ENCODE measurements at places on chromosomes 1 and 21. TPM values are rescaled to one million over a fixed set of nuclear protein-coding genes. Genes with fewer than 3 reads are reported as not detected.

- no peak overlapping the region for H3K4me3 ChIP-seq
- no peaks in the 10 kb centered on the region for H3K4me1 ChIP-seq
- H3K27me3 ChIP-seq, result no peaks in the 10 kb centered on the region
- H3K36me3 ChIP-seq, result no peaks in the 10 kb centered on the region
These were observed 1655.4 kb downstream of the BRINP3 start for GRCh38 chr1:188822248-188822647.

DNA sequence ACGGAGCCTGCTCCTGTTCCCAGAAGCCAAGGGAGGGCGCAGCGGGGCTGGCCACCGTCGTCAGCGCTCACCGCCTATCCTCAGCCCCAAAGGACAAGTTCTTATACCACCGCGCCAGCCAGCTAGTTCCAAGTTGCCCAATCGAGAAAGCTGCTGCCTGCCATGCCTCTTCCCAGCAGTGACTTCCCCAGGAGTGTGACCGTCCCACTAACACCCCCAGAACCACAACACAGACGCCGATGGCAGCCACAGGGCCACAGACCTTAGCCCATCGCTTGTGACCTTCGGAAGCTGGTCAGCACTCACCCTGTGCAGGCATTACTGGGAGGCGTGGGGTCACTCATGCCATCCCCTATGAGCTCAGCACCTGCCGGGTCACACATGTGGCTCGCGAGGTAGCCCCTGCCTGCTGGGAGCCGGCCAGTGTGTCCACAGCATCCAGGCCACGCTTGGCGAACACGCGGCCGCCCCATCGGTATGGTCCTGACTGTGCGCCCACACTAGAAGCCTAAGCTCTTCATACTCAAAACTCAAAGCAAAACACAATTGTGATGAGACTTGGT, 20.1 kb downstream of the NADK start:
- H3K27ac ChIP-seq, result peak overlapping the region; percentile 67
- DNase-seq, result no peak
- H3K4me1 ChIP-seq, result no peaks in the 10 kb centered on the region
- no peaks in the 10 kb centered on the region for H3K27me3 ChIP-seq
- peaks cover 99% of the 10 kb centered on the region for H3K36me3 ChIP-seq

The LRRIQ3 gene
- 0.21 TPM for total RNA-seq

The RAB25 gene
- total RNA-seq, result not detected

- H3K4me1 ChIP-seq, result no peaks in the 10 kb centered on the region
- H3K27ac ChIP-seq, result no peak overlapping the region
- H3K4me3 ChIP-seq, result no peak overlapping the region
- DNase-seq, result no peak
These were observed 3.0 kb downstream of the DMRTB1 start for GRCh38 chr1:53462193-53462592.

GRCh38 chr1:106049595-106049994, 1006.9 kb upstream of the PRMT6 start:
- H3K27me3 ChIP-seq, result no peaks in the 10 kb centered on the region
- H3K4me1 ChIP-seq, result no peaks in the 10 kb centered on the region
- no peak for DNase-seq
- no peak overlapping the region for H3K27ac ChIP-seq
- H3K36me3 ChIP-seq, result no peaks in the 10 kb centered on the region
- no peak overlapping the region for H3K4me3 ChIP-seq

- no peaks in the 10 kb centered on the region for H3K27me3 ChIP-seq
- no peak overlapping the region for H3K4me3 ChIP-seq
- no peaks in the 10 kb centered on the region for H3K36me3 ChIP-seq
- DNase-seq, result no peak
These were observed 21.6 kb upstream of the TRABD2B start for GRCh38 chr1:48018799-48019198.

DNA sequence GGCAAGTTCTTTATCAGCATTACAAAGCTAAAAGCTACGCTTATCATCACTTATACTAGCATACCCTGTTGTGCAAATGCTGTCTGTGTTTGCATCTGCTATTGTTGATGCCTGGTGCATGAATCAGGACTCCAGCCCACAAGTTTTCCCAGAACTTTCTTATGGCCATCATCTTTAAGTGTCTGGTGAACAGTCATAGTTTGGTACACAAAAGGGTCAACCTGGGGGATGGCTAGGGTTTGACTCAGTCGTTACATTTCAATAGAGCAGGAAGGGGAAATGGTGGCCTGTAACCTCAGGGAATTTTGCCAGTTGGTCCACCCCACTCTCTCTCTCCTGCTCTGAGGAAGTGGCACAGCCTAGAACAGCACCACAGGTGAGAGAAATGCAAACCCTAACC, 35.4 kb downstream of the SELL start:
- H3K4me1 ChIP-seq, result peaks cover 1% of the 10 kb centered on the region
- no peak overlapping the region for H3K27ac ChIP-seq
- H3K27me3 ChIP-seq, result no peaks in the 10 kb centered on the region
- no peak overlapping the region for H3K4me3 ChIP-seq
- H3K36me3 ChIP-seq, result no peaks in the 10 kb centered on the region

The PGBD2 gene
- 5.4 TPM for total RNA-seq

DNA sequence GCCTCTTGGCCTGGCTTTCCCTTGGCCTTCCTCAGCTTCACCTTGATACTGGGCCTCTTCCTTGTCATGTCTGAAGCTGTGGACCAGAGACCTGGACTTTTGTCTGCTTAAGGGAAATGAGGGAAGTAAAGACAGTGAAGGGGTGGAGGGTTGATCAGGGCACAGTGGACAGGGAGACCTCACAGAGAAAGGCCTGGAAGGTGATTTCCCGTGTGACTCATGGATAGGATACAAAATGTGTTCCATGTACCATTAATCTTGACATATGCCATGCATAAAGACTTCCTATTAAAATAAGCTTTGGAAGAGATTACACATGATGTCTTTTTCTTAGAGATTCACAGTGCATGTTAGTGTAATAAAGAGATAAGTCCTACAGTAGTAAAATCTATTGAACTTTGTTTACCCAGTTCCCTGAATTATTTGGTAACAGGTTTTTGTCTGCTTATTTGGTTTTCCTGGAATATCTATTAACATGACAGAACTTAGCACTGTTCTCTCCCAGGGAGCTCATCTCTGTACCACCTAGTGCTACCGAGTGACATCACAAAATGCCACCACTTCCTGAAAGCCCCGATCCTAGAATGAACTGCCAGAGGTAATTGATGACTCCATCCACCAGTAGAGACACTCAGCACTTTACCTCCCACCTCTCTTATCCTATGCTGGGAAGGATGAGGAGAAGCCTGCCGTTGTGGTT, 22.2 kb downstream of the UBE2T start:
- no peaks in the 10 kb centered on the region for H3K36me3 ChIP-seq
- no peak overlapping the region for H3K4me3 ChIP-seq
- no peaks in the 10 kb centered on the region for H3K4me1 ChIP-seq

- peaks cover 76% of the 10 kb centered on the region for H3K36me3 ChIP-seq
- H3K4me1 ChIP-seq, result no peaks in the 10 kb centered on the region
- H3K4me3 ChIP-seq, result no peak overlapping the region
- H3K27me3 ChIP-seq, result no peaks in the 10 kb centered on the region
- DNase-seq, result no peak
These were observed 54.2 kb downstream of the PTPRU start for GRCh38 chr1:29290414-29290985.

DNA sequence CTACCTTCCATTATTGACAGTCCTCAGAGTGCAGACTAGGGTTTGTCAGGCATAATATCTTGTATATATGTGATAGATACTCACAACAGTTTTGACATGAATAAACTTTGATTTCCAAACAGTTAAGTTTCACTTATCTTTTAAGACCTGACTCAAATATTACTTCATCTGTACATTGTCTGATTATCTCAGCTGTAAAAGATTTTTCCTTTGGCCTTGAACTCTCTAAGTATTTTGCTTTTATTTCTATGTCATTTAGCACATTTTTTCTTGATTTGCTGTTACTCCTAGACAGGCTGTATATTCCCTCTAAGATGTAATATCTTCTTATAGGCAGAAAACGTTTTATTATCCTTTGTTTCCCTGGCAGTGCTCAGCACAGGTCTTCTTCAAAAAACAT, 65.6 kb upstream of the DMRTA2 start:
- H3K4me3 ChIP-seq, result no peak overlapping the region
- no peaks in the 10 kb centered on the region for H3K36me3 ChIP-seq
- no peaks in the 10 kb centered on the region for H3K4me1 ChIP-seq
- DNase-seq, result no peak
- no peak overlapping the region for H3K27ac ChIP-seq
